ENCODE measurements at places on chromosomes 5 and 9.
A peak's percentile ranks its signal among the peaks of the same experiment; 100 is the strongest.

- no peak for DNase-seq
Observed at GRCh38 chr9:76624391-76625048, 139.7 kb upstream of the PCA3 start.

DNA sequence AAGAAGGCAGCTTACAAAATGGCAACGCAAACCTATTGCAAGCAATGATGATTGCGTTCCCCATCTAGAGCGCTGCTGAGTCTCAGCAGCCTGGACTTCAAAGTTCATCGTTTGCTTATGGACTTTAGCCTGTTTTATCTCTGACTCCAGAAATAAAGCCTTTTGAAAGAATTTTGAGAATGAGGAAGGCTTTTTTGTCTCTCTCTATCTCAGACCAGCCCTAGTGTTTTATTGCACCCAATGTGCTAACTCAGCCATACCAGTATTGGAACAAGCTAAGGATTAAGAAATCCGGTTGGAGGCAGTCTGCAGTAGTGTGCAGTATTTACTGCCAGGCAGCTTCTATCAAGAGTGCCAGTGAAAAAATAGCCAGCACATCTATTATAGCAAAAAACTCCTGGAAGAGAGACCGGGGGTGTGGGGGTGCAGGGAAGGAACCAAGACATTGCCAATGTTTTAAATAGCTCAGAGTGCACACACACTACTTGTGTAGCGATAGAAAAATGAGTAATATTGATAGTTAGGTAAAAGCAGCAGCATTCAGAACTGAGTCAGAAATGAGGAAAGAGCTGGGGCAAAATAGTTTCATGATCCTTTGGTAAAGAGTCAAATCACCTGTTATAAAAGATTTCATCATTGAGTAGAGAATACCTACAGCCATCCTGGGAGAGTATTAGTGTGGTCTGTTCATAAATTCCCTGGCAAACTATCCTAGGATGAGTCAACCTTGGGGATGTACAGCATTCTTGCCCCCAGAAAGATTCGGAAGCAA, 219.0 kb downstream of the ZNF608 start:
- no peak for DNase-seq

DNA sequence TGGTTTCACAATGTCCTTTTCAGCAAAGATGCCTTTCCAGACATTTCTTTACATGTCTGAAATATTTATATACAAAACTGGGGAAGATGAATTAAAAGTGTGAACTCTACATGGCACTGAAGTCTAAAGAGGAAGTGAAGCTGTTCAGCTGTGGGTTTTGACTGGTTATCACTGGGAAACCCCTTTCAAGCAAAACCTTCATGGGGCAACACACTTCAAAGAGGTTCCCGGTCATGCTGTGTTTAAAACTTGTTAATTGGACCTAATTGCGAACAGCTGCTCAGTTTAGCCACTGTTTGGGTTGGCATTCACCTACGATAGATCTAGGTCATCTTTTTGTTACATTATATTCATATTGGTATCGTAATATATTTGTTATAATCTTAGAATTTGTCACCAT, 20.0 kb upstream of the GDNF start:
- DNase-seq: no peak

DNA sequence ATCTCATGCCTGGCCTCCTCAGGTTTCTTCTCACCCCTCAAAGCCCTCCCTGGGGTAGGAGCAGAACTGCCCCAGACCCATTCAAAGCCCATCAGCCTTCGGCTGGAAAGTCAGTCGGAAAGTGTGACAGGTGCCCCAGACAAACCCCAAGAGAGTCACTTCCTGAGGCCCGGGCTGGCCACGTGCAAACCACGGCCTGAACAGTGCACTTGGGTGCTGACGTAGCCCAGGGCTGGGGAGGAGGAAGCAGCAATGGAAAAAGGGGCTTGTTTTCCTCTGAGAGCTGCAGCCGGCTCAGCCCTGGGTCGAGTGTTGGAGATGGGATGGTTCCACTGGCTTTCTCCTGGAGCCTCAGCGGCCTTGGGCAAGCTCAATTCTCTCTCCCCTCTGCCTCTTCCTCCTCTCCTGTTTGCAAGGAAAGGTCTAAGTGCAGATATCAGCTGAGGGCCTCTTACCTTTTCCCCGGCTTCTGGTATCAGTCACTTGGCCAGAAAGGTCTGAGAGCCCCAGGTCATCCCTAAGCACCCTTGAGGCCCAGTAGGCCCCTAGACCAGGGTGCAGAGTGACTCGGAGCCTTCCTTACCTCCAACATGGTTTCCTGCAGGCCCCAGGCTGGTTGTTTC, 5.9 kb upstream of the EGR1 start:
- DNase-seq: no peak

- DNase-seq: no peak
Observed at GRCh38 chr9:124475158-124475867, 25.1 kb downstream of the ADGRD2 start.

DNA sequence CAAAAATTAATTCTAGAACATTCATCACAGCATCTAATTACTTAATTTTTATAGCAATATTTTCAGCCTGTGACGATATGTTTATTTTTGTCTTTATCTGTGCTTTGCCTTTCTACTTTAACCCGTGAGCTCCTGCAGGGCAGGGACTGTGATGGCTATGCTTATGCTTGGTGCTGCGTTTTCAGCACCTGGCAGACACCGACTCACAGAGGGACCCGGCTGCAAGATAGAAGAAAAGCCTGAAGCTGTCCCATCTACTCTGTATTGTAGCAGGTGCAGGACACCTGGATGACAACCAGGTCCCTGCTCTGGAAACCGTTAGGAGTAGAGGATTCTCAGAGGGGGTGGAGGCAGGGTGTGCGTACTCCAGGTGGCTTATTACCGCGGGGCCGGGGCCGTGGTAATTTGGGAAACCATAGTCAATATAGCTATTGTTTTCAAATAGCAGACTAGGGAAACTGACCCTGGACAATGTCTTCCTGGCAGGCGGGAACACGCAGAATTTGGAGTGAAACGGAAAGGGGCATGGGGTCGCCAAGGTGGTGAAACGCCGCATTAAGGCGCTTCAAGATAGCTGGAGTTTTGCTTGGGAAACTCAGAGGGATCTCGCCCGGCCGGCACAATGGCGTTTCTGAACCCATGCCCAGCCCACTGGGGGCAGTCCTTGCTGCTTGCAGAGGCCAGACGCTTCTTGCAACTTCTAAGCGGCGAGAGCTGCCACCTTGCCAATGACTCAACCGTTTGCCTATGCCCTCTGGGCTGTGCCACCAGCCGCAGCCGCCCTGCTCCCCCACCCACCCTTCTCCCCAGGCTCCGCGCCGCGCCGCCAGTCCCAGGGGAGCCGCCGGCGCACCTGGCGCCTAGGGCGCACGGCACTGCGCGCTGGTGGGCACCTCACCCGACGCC, 140.1 kb upstream of the PALM2AKAP2 start:
- DNase-seq: no peak

DNA sequence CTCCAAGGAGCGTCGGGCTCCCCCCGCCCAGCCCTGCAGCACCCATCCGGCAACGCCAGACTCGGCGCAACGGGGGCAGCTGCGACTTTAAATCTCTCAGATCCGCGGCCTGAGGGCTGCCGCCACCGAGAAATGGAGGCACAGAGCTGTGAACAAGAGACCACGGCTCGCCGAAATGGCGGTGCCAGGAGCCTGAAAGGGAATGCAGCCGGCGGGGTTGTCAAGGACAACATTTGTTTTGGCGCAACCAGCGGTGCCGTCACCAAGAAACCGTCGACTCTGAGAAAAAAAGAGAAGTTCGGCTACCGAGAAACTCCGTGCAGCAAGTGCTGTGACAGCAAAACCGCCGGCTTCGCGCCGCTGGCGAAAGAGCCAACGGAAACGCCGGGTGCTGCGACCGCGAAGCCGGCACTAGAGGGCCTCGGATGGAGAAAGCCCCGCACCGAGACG, 2.1 kb upstream of the ANXA2R start:
- DNase-seq: no peak

DNA sequence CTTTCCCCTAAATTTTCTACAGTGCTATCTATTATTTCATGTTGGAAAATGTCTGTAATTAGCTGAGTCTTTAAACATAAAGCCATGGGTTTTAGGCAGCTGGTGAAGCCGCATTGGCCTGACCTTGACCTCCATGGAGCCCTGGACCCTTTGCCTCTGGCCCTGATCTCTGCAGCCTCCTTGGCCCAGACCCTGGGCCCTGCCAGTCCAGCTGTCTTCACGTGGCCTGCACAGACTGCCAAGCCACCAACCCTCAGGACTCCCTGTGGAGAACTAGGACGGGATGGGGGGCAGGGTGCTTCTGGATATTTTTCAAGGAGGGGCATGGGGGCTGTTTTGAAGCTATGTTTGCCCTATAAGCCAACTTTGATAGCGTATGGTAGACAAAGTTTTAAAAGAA, 29.8 kb upstream of the PPARGC1B start:
- no peak for DNase-seq

DNA sequence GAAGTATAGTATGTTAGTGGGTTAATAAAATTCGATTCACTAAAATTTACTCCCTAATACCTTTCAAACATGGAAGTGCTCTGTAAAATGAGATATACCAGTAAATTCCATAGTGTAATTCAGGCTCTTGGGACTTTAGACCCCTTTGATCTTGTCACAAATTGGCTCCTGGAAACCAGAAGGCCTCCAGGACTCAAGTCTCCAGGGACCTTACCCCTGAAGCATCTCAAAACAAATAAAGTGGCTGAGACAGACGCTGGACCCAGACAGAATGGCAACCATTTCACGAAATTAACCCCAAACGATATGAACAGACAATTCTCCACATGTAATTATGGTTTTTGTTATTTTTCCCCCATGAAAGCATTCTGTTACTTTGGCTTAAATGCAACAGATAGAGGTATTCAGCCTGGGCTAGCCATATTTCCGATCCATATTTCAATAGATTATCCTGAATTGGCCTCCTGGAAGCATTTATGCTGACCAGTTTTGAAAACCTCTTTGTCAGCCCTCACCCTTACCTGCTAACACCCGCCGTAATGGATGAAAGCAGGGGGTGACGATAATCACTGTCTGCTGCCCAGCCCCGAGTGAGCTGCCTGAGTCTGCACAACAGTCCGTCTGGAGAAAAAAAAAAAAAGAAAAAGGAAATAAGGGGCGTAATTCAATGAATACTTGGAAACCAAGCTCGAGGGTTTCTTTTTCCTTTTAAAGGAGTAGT, 34.1 kb upstream of the EFNA5 start:
- DNase-seq: no peak

- no peak for DNase-seq
Observed at GRCh38 chr5:18091758-18092157, 457.5 kb downstream of the TAF11L14 start.

- DNase-seq: peak; percentile 61
Observed at GRCh38 chr9:13485068-13485596, 205.6 kb upstream of the MPDZ start.

- no peak for DNase-seq
Observed at GRCh38 chr9:89608641-89609335, 4.0 kb downstream of the GADD45G start.

GRCh38 chr9:85987236-85987635, 46.3 kb downstream of the NAA35 start:
- no peak for DNase-seq

- DNase-seq: no peak
Observed at GRCh38 chr5:68217047-68217355, 1.4 kb downstream of the PIK3R1 start.

DNA sequence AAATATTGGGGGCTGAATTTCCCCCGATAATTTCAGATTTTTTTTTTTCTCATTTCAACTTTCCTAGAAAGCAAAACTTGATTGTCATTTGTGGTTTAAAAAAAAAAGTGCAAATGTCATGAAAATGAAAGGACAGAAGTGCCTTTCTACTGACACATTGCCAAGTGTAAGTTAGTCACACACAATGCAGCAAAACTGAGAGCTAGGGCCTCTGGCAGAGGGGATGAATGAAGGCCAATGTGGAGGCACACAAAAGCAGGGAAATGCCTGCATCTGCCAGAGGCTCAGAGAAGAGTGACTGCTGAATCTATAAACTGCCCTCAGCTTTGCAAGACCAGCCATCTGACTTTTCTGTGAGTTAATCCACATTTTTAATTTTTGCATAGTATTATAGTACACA, 6.8 kb upstream of the IFNA5 start:
- DNase-seq: no peak

DNA sequence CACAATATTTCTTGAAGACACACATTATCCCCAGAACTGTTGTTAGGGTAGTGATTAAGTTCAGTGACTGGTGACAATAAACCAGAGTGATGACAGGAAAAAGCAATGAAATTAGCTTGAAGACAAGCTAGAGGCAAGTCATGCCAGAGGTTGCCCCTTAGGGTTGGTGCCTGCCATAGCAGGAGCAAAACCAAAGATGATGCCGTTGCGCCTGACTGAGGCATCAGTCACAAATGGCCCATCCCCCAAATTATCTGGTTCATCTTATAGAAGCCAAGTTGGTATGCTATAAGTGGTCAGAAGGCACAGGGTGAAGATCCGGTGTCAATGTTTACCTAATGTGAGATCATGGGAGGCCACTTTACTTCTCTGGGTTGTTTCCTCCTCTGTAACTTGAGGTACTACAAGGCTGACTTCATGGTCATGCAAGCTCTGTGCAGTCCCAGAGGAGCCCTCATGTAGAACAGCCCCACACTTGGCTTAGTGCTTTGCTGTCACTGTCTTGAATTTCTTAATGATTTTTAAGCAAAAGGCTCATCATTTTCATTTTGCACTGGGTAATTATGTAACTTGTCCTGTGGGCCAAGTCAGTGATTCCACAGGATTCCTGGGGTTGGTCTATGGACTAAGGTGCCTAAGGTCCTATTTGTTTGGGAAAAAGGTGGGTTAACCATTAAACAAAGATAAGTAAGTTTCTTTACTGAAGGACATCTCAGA, 211.3 kb downstream of the MAN2A1 start:
- DNase-seq: no peak

DNA sequence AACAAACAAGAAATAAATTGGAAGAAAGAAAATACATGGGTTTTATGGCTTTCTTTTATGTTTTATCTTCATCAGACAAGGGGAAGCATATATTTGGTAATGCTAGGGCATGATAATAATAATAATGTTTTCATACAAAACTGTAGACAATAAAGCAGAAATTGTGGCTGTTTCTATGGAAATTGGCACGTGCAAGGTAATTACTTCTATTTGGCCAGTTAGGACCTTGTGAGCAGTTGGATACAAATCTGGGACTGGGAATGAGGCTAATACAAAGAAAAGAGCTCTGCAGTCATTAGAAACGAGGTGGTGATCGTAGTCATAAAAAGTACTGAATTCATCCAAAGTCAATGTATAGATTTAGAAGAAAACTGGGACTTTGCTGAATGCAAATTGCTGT, 233.6 kb downstream of the EFNA5 start:
- no peak for DNase-seq

- no peak for DNase-seq
Observed at GRCh38 chr9:121201045-121201737, 478 bp downstream of the RAB14 start.

GRCh38 chr5:139652788-139653241, 4.7 kb downstream of the CXXC5 start:
- DNase-seq: no peak

GRCh38 chr9:89874351-89875321, 269.8 kb downstream of the GADD45G start:
- no peak for DNase-seq

DNA sequence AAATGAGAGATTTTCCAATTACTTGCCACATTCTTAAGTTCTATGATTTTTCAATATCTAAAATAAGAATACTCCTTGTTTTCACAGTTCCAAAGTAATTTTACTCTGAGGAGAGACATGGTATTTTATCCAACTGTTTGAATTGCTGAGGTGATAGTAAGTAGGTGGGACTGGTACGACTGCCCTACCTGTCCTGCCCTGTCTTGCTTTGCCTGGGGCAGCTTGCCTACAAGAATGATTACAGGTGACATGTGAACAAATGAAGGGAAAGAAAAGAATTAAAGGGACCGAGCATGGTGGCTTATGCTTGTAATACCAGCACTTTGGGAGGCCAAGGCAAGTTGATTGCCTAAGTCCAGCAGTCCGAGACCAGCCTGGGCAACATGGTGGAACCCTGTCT, 41.6 kb upstream of the HMGCS1 start:
- DNase-seq: no peak

- DNase-seq: no peak
Observed at GRCh38 chr5:146553446-146553845, 37.5 kb upstream of the GPR151 start.
